NCI-H2029 treated with DMSO at 0.1 percent for 48 hours (cell line): ENCODE measurements at places on chromosomes 2 and 18.

DNA sequence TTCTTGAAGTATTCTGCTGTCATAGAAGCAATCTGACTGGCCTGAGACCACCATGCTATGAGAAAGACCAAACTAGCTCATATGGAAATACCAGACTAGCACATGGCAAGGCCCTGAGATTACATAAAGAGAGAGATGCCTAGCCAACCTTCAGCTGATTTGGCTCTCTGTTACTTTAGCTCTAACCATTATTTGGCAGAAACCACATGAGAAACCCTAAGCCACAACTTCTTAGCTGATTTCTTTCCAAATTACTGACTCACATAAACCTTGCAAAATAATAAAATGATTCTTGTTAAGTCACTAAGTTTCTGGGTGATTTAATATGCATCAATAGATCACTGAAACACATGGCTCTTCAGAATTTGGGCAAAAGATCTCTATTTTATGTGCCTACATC lies 295.0 kb upstream of the ZNF521 start:
- DNase-seq = no peak

DNA sequence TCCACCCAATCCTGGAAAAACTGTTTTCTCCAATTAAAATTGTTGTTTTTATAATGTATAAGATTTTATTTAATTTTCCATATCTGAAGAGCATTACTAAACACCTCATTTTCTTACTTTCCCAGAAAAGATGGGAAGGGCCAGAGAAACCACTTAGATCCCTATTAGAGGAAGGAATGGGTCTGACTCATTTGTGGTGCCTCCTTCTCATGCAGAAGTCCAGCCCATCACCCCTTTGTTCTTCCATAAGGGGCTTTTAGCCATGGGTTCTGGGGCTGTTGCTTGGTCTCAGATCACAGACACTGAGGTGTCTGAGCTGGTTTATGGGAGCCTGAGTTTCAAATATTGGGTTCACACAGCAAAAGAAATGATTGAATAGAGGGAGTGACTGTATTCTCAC lies 152.2 kb downstream of the ESCO1 start:
- no peak for DNase-seq

DNA sequence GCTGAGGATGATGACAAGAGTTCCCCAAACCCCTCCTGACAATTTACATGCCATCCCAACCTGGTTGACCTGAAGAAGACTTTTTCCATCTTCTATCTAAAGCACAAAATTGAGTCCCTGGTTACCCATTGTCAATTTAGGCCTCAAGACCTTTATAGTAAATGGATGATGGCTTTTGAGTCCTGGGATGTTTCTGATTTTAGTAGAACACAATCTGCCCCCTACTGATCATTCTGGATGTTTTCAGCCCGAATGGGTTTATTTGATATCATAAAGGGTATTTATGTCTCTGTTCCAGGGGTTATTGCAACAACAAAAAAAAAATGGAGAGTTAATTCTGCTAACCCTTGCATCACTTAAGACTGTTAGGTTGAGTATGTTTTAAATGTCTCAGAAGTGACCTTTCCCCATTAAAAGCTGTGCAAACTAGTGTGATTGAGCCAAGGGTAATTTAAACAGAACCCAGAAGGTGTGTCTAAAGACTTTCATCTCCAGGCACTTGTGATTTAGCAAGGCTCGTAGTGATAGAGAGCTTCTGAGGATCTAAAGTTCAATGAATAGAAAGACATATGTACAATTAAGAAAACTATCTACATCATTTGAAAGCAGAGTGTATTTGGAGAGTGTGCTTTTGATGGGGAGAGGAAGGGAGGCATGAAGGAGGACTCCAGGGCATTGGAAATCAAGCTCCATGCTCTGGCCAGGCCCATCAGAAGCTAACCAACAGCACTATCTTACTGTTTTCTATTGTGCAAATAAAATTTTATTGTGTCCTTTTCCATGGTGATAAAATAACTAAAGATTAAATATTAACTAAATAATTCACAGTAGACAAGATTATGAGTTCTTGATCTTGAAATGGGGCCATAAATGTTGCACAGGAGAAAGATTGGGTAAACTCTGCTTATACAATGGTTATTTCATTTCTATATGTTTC lies 96.6 kb upstream of the NOSTRIN start:
- DNase-seq = no peak

DNA sequence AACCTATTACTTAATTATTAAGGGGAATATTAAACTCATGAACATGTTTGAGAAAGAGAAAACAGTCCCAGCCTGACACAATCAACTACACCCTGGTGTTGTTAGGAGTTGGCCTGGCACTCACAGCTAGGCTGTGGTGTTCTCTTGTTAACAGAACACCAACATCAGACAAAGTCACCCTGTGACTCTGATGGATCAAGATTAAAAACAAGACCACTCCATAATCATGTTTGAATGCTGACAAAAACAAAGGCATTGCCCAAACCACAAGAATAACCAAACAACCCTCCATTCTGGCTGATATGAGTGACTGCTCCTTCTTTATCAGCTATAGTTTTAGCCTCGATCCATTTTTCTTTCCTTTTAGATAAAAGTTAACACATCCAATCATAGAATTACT lies 3.0 kb downstream of the BOLL start:
- no peak for DNase-seq

GRCh38 chr2:8049176-8049575 lies 632.7 kb upstream of the ID2 start:
- no peak for DNase-seq

DNA sequence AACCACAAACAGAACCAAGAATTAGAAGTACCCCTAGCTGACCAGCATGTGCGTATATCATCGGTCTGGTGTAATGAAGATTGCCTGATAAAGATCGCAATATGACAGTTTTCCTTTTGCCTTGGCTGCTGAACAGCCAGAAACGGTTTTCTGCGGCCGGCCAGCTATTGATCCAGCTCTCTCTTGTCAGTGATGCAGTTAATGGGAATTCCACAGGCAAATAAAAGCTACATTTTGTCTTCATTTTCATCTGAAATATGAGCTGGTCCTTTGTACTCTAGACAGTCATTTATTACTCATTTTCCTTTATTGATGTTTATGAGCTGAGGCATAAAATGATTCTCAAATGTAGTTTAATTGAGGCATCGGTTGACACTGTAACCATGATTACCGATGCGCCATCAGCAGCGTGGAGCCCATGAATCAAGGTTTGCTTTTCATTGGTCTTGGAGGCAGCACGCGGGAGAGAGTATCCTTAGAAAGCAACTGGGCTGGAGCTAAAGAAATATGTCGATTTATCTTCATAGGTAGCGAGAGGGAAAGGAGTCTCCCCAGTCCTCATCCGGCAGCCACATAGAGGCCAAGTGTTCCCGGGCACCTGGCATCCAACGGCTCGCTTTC lies 535.2 kb downstream of the GALR1 start:
- DNase-seq = no peak

GRCh38 chr2:233400961-233401360 lies 46.7 kb downstream of the DGKD start:
- DNase-seq = no peak
